ENCODE measurements at places on chromosomes 1 and 21. TPM values are rescaled to one million over a fixed set of nuclear protein-coding genes. Genes with fewer than 3 reads are reported as not detected.

Gene TBX19
- 1.5 TPM for total RNA-seq

Gene RGS18
- total RNA-seq = 0.23 TPM

Gene FNDC5
- total RNA-seq = not detected

Gene PLA2G2A
- not detected for total RNA-seq

Gene FLG2
- total RNA-seq = not detected

Gene TMPRSS2
- not detected for total RNA-seq

Gene LRRC41
- 32.1 TPM for total RNA-seq

Gene DENND2C
- 1.5 TPM for total RNA-seq

Gene GLIS1
- not detected for total RNA-seq

Gene LCE3E
- not detected for total RNA-seq

Gene SFN
- total RNA-seq = 0.59 TPM

Gene HMCN1
- total RNA-seq = not detected

Gene LCE1C
- total RNA-seq = not detected

Gene ARTN
- 0.36 TPM for total RNA-seq

Gene HEYL
- not detected for total RNA-seq

Gene NOS1AP
- 0.18 TPM for total RNA-seq

Gene CCDC190
- total RNA-seq = not detected

Gene IL24
- total RNA-seq = 0.81 TPM

Gene C1orf21
- 3.8 TPM for total RNA-seq

Gene PUSL1
- total RNA-seq = 23.9 TPM

Gene TAS1R1
- not detected for total RNA-seq

Gene SELENOF
- 115 TPM for total RNA-seq

Gene C1QC
- total RNA-seq = not detected

Gene REG4
- total RNA-seq = 9.7 TPM

Gene PDZK1IP1
- not detected for total RNA-seq

Gene RPE65
- not detected for total RNA-seq

Gene SYT2
- total RNA-seq = not detected

Gene B3GALT2
- total RNA-seq = 0.18 TPM

Gene CD34
- 0.05 TPM for total RNA-seq

Gene CHODL
- not detected for total RNA-seq

Gene RBM11
- 2.3 TPM for total RNA-seq

Gene TNFRSF18
- total RNA-seq = 135 TPM

Gene MAP3K21
- total RNA-seq = 2.7 TPM

Gene AGMAT
- total RNA-seq = 21.6 TPM

Gene CLDN17
- not detected for total RNA-seq

Gene NASP
- 227 TPM for total RNA-seq

Gene S100A1
- not detected for total RNA-seq

Gene LCE1F
- total RNA-seq = not detected

Gene TRMT13
- total RNA-seq = 15.5 TPM

Gene CFHR5
- not detected for total RNA-seq

Gene CYYR1
- not detected for total RNA-seq

Gene ZNF593OS
- not detected for total RNA-seq

Gene EFNA1
- total RNA-seq = 0.60 TPM

Gene SPATA46
- total RNA-seq = not detected

Gene TNFRSF1B
- total RNA-seq = 173 TPM

Gene MATN1
- total RNA-seq = 1.4 TPM

Gene KLF17
- not detected for total RNA-seq

Gene OR2L2
- total RNA-seq = not detected

Gene SFPQ
- 295 TPM for total RNA-seq

Gene PDPN
- total RNA-seq = not detected

Gene TCHHL1
- not detected for total RNA-seq

Gene NFASC
- total RNA-seq = not detected

Gene IQGAP3
- 14.9 TPM for total RNA-seq

Gene DNMT3L
- total RNA-seq = not detected

Gene S100PBP
- total RNA-seq = 27.3 TPM
